ENCODE measurements at places on chromosomes 13 and 19. TPM values are rescaled to one million over a fixed set of nuclear protein-coding genes. Genes with fewer than 3 reads are reported as not detected.

The PODNL1 gene
- total RNA-seq: 1.4 TPM

The CHAF1A gene
- 45.4 TPM for total RNA-seq

The IGFLR1 gene
- 12.5 TPM for total RNA-seq

The TINCR gene
- 2.3 TPM for total RNA-seq

The SIGLEC12 gene
- not detected for total RNA-seq

The SLC8A2 gene
- 0.10 TPM for total RNA-seq

The TEX26 gene
- total RNA-seq: not detected

The MAMSTR gene
- total RNA-seq: 3.3 TPM

The NMRK2 gene
- total RNA-seq: 0.21 TPM

The PNMA8A gene
- not detected for total RNA-seq

The YJEFN3 gene
- 6.1 TPM for total RNA-seq

The PEPD gene
- 102 TPM for total RNA-seq

The HIF3A gene
- total RNA-seq: not detected

DNA sequence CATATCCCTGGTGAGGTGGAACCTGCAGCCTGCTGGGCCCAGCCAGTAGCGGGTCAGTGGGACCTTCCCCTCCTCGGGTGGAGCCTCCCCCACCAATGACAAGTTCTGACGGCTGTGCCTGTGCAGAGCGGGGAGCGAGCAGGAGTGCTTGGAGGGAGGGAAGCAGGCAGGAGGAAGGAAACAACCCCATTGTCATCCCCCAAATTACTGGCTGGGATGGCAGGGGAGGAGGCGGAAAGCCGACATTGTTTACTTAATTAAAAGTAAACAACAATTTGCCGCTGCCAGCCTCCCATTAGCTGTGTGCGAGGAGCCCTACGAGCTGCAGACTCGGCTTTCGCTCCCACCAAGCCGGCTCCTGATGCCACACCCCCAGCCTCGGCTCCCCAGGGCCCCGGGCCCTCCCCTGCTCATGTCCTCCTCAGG is 45.5 kb downstream of the LYL1 start:
- H3K27me3 ChIP-seq: no peaks in the 10 kb centered on the region
- no peak for DNase-seq
- H3K27ac ChIP-seq: peak overlapping the region; percentile 99

- H3K27me3 ChIP-seq: no peaks in the 10 kb centered on the region
- H3K4me3 ChIP-seq: peak overlapping the region; percentile 82
- H3K27ac ChIP-seq: peak overlapping the region; percentile 85
These were observed 580 bp upstream of the KATNAL1 start for GRCh38 chr13:30307971-30308290.

- no peak overlapping the region for H3K27ac ChIP-seq
- no peak overlapping the region for H3K4me3 ChIP-seq
- peaks cover 16% of the 10 kb centered on the region for H3K4me1 ChIP-seq
- DNase-seq: no peak
These were observed 8.4 kb upstream of the GRAMD1A start for GRCh38 chr19:34991542-34992333.

DNA sequence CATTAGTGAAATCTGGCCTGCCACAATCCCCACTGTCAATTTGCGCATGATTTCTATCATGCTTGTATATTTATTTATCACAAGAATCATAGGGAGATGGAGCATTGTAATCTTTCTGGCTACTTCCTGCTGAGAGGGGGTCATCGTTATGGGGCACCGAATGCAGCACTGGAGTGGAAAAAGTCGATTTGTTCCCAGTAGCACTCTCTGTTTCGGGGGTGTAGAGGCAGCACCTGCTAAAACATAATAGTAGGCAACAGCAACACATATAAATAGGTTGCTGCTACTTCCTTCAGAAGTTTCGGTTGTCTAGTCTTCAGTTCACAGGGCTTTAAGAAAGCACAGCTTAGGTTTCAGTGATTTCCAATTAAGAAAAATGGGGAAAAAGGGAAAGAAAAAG is 23.4 kb upstream of the CEACAM21 start:
- H3K36me3 ChIP-seq: no peaks in the 10 kb centered on the region
- H3K4me1 ChIP-seq: no peaks in the 10 kb centered on the region
- no peak overlapping the region for H3K4me3 ChIP-seq
- no peak for DNase-seq

DNA sequence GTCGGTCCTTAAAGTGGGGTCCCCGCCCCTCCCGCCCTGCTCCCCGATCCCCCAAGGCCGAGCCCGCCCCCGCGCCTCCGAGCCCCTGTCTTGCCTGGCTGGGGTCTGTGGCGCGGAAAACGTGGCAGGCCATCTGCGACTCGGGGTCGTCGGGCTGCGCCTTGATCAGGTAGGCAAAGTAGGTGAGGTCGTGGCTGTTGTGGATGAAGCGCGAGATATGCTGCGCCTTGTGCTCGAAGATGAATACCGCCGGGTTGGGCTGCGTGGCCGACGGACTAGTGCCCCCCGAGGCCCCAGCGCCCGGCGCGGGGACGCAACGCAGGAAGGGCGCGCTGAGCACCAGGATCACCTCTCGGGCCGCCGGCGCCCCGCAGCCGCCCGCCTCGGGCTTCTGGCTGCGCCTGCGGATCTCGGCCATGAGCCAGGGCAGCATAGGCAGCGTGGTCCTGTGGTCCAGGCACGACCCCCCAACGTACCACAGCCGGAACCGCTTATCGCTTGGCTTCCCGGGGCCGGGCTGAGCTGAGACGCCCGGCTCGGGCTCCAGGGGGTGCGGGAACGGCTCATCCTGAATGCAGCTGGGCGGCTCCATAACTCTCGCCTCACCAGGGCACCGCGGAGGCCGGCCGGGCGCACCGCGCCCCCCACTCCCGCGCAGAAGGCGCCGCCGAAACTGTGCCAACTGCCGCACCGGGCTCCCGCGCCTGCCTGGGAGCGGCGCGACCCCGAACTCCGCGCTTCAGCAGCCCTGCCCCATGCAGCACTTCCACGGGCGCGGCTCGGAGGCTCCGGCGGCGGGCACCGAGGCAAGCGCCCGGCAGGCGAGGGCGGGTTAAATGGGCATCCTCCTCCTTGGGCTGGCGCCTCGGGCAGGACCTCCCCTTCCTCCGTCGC is 546 bp downstream of the TBC1D4 start:
- no peak overlapping the region for H3K27ac ChIP-seq
- no peak for DNase-seq
- no peaks in the 10 kb centered on the region for H3K27me3 ChIP-seq
- no peaks in the 10 kb centered on the region for H3K36me3 ChIP-seq

DNA sequence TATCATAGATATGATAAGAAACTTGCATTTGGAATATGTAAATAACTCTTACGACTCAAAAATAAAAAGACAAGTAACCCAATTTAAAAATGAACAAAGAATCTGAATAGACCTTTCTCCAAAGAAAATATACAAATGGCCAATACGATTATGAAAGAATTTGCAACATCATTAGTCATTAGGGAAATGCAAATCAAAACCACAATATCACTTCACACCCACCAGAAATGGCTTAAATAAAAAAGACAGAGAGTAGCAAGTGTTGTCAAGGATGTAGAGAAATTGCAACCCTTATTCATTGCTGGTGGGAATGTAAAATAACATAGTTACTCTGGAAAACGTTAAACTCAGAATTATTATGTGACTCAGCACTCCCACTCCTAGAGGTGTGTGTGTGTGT is 226.6 kb upstream of the MAB21L1 start:
- DNase-seq: no peak
- H3K27ac ChIP-seq: no peak overlapping the region
- H3K4me1 ChIP-seq: no peaks in the 10 kb centered on the region
- no peak overlapping the region for H3K4me3 ChIP-seq

DNA sequence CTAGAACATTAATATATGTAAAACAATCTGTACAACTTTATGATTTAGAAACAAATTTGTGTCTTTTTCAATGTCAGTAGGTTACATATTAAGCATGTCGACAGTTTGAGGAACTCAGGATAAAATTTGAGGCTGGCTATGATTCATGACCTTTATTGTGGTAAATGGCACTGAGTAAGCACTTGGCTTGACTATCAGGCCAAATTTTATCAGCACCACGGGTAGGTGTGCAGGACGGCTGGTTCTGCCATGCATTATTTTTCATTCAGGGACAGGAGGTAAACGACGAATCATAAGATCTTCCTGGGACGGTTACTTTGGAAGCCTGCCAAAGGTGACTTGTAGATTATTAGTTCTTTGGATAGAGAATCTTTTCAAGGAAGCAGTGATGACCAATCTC is 19.9 kb upstream of the CYP4F8 start:
- no peaks in the 10 kb centered on the region for H3K4me1 ChIP-seq
- H3K27ac ChIP-seq: no peak overlapping the region
- H3K27me3 ChIP-seq: no peaks in the 10 kb centered on the region
- no peaks in the 10 kb centered on the region for H3K36me3 ChIP-seq
- H3K4me3 ChIP-seq: no peak overlapping the region

- H3K4me1 ChIP-seq: no peaks in the 10 kb centered on the region
- no peaks in the 10 kb centered on the region for H3K36me3 ChIP-seq
- H3K27ac ChIP-seq: no peak overlapping the region
- no peak for DNase-seq
These were observed 9.1 kb downstream of the ATP8A2 start for GRCh38 chr13:25380741-25381324.

DNA sequence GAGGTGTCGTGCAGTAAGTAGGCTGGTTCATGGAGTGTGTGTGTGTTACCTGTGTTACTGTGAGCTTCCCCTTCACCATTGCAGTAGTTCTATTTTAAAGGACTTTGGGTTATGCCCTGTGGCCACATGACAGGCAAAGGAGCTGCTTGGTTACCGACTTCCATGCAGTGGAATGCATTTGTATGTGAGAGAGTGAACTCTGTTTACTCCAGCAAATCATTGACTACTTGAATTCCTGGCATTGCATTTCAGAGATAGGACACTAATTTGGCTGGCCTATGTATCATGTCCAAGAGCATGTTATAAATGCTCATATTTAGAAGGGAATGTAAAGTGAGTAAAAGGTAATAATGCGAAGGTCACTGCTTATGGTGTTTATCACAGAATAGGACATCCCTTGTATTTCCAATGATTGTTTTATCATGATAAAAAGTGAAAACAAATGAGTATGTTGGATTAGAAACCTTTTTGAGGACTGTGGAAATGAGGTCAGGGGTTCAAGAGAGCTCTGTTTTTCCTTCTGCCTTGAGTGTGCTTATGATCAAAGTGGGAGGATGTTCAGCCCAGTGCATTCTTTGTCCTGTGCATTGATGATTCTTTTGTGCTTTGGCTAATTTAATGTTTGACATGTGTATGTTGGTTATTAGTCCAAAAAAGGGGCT is 156.5 kb downstream of the LMO7 start:
- H3K27me3 ChIP-seq: no peaks in the 10 kb centered on the region
- no peaks in the 10 kb centered on the region for H3K4me1 ChIP-seq
- no peak for DNase-seq
- no peak overlapping the region for H3K27ac ChIP-seq
- no peak overlapping the region for H3K4me3 ChIP-seq

GRCh38 chr19:6412447-6413091 is 12.0 kb downstream of the KHSRP start:
- no peaks in the 10 kb centered on the region for H3K4me1 ChIP-seq
- no peaks in the 10 kb centered on the region for H3K36me3 ChIP-seq
- DNase-seq: no peak
- H3K27ac ChIP-seq: no peak overlapping the region
- no peaks in the 10 kb centered on the region for H3K27me3 ChIP-seq

GRCh38 chr13:31919241-31919640 is 112.3 kb upstream of the FRY start:
- no peaks in the 10 kb centered on the region for H3K27me3 ChIP-seq
- no peak for DNase-seq
- no peaks in the 10 kb centered on the region for H3K4me1 ChIP-seq
- no peaks in the 10 kb centered on the region for H3K36me3 ChIP-seq
- no peak overlapping the region for H3K4me3 ChIP-seq

DNA sequence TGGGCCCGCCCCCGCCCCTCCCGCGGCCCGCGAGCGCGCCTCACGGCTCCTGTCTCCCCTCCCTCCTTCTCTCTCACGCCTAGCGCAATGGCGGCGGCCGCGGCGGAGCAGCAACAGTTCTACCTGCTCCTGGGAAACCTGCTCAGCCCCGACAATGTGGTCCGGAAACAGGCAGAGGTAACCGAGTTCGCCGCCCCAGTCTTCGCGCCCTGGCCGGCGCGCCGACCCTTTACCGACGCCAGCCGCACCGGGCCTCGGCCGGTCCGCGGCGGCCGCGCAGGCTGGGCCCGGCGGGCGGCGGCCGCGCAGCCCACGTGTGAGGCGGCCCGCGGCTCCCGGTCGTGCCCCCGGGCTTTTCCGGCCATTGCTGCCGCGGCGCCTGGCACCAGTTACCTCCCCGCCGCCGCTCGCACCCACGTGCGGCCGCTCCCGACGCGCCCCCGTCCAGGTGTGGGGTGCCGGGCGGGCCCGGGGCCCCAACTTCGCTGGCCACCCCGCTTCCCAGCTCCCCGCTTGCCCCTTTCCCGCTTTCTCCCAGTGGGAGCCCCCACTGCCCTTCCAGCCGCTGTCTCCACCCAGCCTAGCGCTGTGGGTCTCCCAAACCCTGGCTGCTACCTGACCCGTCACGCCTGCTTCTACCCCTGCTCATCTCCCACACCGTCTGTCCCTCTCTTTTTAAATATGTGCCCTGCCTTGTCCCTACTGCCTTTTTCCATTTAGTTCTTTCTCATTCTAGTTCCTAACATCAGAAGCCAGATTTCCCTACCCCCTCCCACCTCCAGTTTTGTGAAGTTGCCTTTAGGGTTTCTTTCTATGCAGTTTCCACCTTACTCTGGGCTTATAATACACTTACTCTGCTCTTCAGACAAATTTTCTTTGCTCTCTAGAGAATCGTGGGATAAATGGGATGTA is 23.4 kb downstream of the IPO5 start:
- peaks cover 13% of the 10 kb centered on the region for H3K4me1 ChIP-seq
- peak overlapping the region; percentile 94 for H3K27ac ChIP-seq
- peak overlapping the region; percentile 75 for H3K4me3 ChIP-seq
- peaks cover 6% of the 10 kb centered on the region for H3K36me3 ChIP-seq
- DNase-seq: no peak

DNA sequence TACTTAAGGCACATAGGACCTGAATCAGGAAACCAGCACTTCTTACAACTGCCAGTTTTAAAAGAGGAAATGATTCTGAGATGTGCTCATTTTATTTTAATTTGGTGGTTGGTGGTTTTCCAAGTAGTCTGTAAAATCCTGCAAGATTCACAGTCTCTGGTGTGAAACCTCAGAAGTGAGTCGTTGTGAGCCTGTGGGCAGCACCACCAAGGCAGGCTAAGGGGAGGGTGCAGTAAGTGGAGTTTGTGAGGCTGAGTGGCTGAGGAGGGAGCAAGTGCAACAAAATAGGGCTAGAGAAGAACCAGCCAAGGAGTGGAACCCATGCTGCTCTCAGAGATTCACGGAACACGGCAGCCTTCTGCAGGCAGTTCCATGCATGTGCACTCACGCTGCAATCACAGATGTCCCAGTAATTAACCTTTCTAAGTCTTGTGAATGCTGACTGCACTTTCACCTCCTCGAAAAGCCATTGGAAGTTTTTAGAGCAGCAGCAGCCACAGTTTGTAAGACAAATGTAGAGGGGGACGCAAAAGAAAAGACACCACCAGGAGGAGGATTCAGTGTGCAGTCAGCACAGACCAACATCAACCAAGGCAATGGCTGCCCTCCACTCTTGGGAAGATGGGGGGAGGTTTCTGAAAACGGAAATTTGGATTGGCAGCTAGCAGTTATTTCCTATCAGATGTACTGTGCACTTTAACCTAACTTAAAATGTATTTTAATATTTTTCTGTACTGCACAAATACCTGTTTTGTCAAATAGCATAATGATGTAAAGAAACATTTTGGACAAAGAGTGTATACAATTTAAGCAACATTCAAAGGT is 44.9 kb downstream of the ESD start:
- no peaks in the 10 kb centered on the region for H3K36me3 ChIP-seq
- no peaks in the 10 kb centered on the region for H3K4me1 ChIP-seq
- no peak overlapping the region for H3K4me3 ChIP-seq
- no peaks in the 10 kb centered on the region for H3K27me3 ChIP-seq
- no peak overlapping the region for H3K27ac ChIP-seq
